ENCODE measurements at places on chromosomes 1 and 21.

- DNase-seq, result no peak
These were observed 24.0 kb upstream of the DDOST start for GRCh38 chr1:20685099-20685662.

GRCh38 chr1:163912170-163912884 is 590.6 kb downstream of the NUF2 start:
- DNase-seq, result peak; percentile 10

DNA sequence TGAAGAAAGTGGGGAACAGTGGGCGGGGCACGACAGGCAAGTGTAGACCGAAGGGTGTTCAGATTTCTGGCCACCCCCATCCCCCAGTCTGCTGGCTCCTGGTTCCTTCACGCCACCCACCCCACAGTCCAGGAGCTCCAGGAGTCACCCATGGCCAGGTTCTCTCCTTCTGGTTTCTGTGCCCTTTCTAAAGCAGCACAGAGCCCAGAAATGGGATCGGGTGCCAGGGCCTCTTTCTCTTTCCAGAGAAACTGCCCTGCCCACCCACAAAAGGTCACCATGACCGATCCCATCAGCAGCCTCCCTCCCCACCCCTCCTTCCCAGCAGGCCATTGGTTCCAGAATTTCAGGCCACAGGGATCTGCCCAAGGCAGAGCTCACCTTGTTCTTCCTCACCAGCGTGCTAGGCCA is 3.2 kb upstream of the CELSR2 start:
- no peak for DNase-seq

DNA sequence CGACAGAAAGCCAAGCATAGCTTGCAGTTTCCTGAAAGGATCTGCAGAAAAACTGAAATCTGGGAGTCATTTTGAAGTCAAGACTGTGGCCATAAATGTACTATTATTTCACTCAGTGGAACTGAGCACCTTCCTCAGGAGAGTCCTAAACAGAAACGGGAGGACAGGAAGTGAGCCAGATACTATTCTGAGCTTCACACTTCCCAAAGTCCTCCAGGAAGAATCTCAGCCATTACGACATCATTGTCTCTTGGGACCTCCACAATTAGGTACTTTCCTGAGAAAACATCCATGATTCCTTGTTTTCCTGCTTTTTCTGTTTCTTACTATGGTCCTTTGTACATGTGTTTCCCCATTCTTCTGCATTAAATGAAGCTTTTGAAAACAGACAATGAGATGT is 299.2 kb upstream of the USP25 start:
- no peak for DNase-seq

- no peak for DNase-seq
These were observed 78.4 kb downstream of the UCK2 start for GRCh38 chr1:165905853-165906252.

DNA sequence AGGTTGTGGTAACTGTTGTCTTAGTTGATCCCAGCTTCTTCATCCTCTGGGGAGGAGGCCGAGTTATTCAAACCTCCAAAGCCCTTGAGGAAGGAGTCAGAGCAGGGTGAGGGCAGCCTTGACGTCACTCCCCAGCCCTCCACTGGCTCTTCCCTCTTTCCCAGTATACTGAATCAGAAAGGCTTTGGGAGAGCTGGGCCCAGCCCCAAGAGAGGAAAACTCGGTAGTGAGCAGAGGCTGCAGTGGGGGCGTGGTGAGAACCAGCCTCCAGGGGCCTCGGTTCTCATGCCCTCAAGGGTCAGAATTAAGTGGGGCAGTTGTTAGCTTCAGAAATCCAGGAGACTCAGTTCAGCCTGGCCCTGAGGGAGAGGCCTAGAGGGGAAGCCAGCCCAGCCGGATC is 1.8 kb upstream of the GJA4 start:
- DNase-seq, result no peak

GRCh38 chr1:173190101-173190936 is 16.8 kb downstream of the TNFSF4 start:
- peak; percentile 62 for DNase-seq

DNA sequence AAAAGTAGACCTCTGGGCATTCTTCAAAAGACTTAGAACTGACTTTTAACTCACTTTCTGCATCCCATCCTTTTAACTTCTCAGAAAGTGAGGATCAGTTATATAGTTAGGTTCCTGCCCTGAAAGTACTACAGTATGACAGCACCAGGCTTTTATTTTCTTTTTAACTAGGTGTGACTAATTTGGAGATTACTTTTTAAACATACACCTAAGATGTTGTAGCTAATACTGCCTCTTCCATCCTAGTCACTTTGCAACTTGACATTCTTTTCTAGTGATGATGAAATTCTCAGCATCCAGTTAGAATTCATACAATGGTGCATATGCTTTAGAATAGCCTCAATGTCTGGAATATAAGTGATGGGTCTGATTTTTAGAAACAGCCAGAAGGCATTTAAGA is 24.6 kb downstream of the RUNX1 start:
- no peak for DNase-seq

DNA sequence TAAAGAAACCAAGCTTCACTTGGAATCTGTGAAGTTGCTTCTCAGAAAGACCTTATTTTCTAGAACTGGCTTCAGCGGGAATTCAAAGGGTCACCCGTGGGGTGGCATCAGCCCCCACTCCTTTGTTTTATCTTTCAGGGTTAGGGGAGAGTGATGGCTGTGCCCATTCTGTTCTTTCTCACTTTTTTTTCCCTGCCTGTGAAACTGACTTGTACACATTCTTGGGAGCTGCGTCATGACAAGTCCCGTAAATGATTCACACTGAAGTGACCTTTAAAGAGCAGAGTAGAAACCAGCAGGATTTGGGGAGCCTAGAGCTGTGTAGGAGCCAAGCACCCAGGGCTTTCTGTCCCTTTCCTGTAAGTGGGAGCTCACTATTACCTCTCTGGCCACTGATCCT is 43.8 kb downstream of the SLC44A3 start:
- DNase-seq, result peak; percentile 85

DNA sequence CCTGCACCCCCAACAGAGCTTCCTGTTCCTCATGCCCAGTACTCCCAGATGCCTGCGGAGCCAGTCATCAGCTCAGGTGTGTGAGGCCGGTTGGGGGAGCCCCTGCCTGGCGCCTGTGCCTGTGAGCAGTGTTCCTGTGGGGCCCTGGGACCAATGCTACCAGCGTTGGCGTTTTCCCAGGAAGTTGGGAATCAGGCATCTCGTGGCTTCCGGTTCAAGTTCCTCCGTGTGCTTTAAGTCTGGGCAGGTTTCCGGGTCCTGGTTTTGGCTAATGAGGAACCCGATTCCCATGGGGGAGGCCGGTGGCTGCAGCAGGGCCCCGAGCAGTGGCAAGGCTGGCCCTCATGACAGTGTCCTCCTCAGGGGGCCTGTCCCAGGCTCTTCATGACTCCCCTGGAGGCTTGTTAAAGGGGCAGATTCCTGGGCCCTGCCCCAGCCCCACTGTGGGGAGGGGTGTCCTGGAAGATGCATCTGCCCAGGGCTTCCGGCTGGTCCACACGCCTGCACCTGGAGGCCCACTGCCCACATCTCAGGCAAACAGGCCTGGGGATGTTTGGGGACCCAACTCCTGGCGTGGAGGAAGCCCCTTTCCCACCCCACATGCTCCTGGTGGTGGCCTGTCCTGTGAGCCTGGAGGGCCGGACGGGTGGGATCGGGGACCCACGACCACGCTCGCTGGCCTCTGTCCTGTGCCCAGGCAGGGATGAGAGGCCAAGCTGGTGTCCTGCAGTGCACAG is 26.2 kb downstream of the TP73 start:
- no peak for DNase-seq

DNA sequence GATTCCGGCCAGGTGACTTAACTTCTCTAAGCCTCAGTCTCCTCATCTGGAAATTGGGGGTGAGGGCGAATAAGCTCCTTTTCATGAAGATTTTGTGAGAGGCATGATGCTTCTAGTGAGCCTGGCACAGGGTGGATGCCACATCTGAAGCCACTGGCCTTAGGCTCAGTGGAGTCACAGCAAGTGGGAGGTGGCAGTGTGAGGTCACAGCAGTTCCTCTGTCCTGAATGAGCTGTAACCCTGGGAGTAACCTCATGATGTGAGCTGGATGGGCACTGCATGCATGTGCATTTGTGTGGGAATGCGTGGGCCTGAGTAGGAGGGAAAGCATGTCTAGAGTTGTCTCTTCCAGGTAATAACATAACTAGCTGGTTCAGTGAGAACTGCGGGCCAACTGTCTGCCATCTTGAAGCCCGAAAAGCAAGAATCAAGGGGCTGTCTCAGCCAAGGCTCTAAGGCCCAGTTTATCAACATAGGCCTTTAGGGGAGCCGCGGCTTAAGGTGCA is 27.0 kb upstream of the HTR1D start:
- no peak for DNase-seq

DNA sequence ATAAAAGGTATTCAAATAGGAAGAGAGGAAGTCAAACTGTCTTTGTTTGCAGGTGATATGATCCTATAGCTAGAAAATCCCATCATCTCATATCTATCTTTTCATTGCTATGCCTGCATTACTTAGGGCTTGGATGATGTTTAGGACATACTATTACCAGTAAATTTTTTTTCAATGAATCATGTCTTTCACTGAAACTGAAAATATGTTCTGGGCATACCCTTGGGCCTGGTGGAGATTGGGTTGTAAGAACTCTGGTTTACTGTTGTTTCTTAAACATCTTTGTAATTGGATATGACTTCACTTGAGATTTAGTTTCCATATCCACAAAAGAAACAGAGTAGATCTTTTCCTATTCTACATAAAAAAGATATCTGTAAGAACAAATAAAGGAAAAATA is 502.2 kb upstream of the PRMT6 start:
- DNase-seq, result no peak

DNA sequence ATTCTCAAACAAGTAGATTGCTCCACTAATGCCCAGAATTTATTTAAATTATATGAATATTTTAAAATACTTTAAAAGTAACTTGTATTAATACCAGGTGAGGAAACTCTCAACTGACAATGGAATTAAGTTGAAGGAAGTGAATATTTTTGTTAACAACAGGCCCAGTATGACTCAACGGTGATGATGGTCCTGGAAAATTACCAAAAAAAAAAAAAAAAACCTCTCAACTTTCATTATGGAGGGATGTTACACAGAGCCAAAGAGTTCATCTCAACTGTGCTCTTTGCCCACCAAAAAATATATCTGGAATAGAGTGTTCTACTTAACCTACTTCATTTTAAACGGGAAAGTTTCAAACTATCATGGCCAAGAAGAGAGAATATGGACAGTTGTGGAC is 28.3 kb downstream of the CFH start:
- DNase-seq, result no peak

Measured in HFFc6 (cell line).